GM10248 (cell line): ENCODE measurements at places on chromosomes 1 and 21.
A peak's percentile ranks its signal among the peaks of the same experiment; 100 is the strongest.

GRCh38 chr1:28010969-28011368 is 51.2 kb downstream of the XKR8 start:
- no peak for DNase-seq

- no peak for DNase-seq
Observed at GRCh38 chr1:97936976-97937375, 16.1 kb upstream of the DPYD start.

GRCh38 chr1:199955235-199955634 is 72.3 kb upstream of the NR5A2 start:
- DNase-seq = no peak

DNA sequence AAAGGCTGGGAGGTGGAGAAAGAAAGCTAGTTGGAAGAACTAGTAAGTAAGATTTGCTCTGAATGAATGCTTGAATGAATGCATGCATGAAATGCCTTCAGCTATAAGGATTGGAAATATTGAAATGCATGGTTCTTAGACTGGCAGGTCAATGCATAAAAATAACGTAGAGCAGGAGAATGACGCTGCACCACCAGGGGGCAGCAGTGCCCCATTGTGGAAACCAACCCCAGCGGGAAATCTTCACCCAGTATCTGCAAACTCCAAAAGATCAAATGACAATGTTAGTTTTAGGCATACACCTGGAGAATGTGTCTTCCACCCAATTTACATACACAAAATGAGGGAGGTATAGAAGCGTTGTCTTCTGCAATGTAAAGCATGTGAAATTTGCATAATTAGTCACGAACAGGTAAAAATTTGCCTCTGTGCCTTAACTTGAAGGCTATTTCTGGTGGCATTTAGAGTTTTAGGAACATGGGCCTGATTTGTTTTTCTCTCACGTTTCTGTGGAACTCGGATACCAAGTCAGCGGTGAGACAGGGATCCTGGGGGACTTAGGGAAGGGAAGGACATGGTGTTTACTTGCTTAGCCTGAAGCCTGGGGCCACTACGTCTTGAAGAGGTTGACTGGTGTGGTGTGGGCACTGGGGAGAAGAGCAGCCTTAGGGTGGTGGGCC is 78.6 kb downstream of the HHAT start:
- DNase-seq = peak; percentile 69

DNA sequence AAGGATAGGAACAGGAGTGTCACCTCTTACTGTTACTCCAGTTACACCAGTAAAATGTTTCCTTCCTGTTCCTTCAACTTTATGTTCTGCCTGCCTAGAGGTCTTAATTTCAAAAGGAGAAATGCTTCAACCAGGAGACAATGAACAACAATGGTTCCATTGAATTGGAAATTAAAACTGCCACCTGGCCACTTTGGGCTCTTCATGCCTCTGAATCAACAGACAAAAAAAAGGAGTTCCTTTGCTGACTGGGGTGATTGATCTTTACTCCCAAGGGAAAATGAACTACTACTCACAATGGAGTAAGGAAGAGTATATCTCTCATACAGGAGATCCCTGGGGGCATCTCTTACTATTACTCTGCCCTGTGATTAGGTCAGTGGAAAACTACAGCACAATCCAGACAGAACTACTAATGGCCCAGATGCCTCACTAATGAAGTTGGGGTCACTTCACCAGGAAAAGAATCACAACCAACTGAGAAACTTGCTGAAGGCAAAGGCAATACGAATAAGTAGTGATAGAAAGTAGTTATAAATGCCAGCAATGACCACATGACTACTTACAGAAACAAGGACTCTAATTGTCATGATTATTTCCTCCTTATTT is 76.6 kb upstream of the PRDX6 start:
- no peak for DNase-seq

DNA sequence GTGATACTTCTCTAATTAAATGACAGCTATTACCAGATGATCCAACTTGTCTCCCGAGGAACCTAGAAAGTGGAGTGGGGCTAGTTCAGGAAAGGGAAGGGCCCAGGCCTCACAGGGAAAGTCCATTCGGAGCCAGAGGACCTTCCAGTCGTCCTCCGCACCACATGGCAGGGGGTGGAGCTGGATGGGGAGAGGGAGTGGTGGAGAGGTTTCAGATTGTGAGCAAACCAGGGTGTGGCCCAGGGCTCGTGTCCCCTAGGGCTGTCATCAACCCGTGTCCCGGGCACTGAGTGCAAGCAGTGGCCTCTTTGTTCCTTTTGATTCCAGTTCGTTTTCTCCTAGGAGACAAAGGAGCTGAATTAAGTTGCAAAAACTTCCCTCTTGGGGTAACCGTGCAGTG is 114.9 kb downstream of the HUNK start:
- DNase-seq = no peak

DNA sequence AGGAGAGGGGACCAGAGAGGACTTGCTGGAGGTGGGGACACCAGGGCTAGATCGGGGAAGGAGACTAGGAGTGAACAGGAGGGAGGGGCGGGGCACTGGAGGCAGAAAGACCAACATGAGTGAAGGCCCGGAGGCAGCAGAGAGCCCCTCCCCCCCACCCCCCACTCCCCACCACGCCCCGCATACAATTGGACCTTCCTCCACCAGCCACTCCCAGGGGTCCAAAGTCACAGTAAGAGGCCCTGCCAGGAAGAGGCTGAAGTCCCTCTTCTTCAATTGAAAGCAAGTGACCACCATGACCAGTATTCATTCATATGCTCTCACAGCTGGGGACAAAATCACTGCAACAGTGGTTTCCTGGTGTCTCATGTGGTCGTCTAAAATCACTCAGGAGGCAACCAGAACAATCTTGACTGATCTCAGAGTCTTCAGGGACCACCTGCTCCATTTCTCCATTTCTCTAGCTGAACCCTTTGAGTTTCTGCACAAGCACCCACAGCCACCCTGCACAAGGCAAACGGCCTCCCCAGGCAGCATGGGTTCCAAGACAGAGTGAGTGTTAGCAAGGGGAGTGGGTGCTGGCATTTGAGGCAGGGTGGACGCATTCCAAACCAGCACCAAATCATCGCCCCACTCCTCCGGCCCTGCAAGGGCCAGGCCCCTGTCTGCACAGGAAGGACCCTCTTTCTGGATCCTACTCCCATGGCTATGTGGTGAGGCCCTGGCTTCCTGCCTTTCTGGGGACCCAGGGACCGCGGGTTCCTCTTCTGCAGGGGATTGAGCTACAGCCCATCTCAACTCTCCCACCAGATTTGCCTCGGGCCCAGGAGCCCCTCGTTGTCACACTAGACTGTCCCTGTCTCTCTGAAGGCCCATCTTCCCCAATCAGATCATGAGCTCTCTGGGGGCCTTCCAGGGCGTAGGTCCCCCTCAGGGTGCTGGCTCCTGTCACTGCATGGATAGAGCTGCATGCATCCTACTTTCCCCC is 17.0 kb downstream of the LAPTM5 start:
- DNase-seq = no peak

DNA sequence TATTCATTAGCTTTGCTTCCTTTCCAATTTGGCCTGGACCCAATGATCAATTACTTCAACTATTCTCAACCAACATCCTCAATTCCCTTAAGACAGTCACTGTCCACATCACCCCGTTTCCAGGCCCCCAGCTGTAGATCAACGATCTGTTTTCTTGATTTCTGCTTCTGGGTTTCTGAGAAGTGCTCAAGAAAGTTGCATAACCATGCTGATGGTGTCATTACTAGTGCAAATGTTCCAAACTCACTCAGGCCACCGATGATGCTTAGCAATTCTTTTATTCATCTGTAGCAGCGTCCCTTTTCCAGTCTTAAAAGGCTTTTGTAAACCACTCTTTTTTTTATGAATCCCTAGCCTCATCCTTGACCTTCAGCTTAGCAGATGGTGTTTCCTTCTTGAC is 155.8 kb upstream of the PTGFR start:
- no peak for DNase-seq
